Upper lobe of left lung (tissue), 6 donors: ENCODE measurements at places on chromosomes 6 and 20. TPM values are rescaled to one million over a fixed set of nuclear protein-coding genes. Genes with fewer than 3 reads are reported as not detected.

THBD gene
- 146 TPM for total RNA-seq

C6orf15 gene
- total RNA-seq: not detected

GPR63 gene
- total RNA-seq: under 0.01 TPM

RIPOR2 gene
- 25.3 TPM for total RNA-seq

WFDC5 gene
- total RNA-seq: 2.0 TPM

TMC2 gene
- total RNA-seq: 0.57 TPM

DPPA5 gene
- not detected for total RNA-seq

SLC26A8 gene
- 0.91 TPM for total RNA-seq

HTR1E gene
- not detected for total RNA-seq

CTAGE9 gene
- total RNA-seq: not detected

PTCRA gene
- total RNA-seq: 5.7 TPM

COL12A1 gene
- total RNA-seq: 176 TPM

CLIC1 gene
- total RNA-seq: 415 TPM

HSPA1L gene
- total RNA-seq: 3.1 TPM

RAE1 gene
- 19.8 TPM for total RNA-seq

GPR6 gene
- not detected for total RNA-seq

ANKRD60 gene
- not detected for total RNA-seq

LTB gene
- not detected for total RNA-seq

BCAS1 gene
- total RNA-seq: 0.76 TPM

PROKR2 gene
- total RNA-seq: not detected

FAM217A gene
- total RNA-seq: not detected

PAQR8 gene
- total RNA-seq: 11.2 TPM

NR2E1 gene
- not detected for total RNA-seq

FHL5 gene
- total RNA-seq: 11.8 TPM

ETV7 gene
- 3.0 TPM for total RNA-seq

GATA5 gene
- 3.7 TPM for total RNA-seq
